H1 (cell line): ENCODE measurements at places on chromosomes 6 and 20.

DNA sequence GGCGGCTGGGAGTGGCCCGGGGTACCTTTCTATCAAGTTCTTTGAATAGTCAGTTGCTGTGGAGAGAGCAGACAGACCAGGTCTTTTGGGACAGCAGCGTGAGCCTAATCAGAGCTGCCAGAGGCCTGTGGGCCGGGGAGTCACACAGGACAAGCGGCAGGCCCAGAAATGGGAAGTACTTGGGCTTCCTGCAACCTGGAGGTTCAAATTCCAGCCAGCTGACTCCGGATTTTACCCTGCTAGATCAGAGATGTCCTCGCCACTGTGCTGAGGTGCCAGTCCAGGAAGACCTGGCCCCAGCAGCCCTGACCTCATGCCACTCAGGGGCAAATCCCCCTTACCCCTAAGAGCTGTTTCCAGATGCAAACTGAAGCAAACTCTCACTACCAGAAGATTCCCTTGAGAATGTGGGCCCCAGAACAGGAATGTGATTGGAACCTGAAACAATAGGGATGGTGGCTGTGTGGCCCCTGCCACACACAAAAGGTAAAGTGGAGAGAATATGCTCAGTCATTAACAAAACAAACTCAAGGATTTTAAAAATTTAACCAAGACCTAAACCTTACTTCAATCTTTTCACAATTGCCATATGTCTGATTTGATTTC lies 9.7 kb downstream of the BEND3 start:
- no peak for DNase-seq

DNA sequence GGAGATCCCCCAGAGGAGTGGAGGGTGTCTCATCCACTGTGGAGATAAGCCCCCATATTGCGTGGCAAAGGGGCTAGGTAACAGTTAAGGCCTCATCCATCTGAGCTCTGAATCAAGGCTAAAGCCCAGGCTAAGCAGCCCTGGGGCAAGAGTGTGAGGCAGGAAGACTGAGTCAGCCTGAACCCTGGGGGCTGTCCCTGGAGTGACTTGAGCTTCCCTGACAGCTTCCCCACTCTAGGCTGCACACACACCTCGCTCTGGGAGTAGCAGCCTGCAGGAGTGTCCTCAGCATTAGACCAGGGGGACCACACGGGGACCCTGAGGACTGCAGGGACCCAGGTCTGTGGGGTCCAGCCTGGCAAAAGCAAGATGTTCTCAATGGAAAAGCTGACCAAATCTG lies 27.9 kb downstream of the UBD start:
- DNase-seq, result peak; percentile 36

GRCh38 chr6:88538130-88538706 lies 372.1 kb upstream of the CNR1 start:
- DNase-seq, result peak; percentile 81

GRCh38 chr6:87196275-87196842 lies 41.0 kb downstream of the ZNF292 start:
- DNase-seq, result no peak

- no peak for DNase-seq
Observed at GRCh38 chr6:84027340-84028181, 6.0 kb upstream of the MRAP2 start.
